CD4-positive, alpha-beta T cell treated with Interleukin-4 for 4 hours (primary cell): ENCODE measurements at places on chromosomes 12 and 14.

DNA sequence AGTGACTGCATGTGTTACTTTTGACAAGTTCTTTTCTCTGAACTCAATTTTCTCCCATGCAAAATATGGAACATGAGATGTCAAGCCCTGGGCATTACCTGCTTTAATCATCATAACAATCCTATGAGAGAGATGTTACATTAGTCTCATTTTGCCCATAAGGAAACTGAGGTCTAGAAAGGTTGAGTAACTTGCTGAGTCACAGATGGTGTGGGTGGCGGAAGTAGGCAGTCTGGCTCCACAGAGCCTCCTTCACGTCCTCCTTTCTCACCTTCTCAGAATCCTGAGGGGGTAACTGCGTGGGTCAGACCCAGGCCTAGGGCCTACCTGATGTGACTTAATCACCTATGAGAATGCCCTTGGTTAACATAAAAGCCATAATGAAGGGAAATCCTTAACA is 50.7 kb downstream of the TMTC1 start:
- no peak for DNase-seq

- no peak for DNase-seq
These were observed 45.8 kb downstream of the NINJ2 start for GRCh38 chr12:617304-617915.

- no peak for DNase-seq
These were observed 340.1 kb downstream of the GLT1D1 start for GRCh38 chr12:129193263-129193871.

GRCh38 chr12:15851045-15851620 is 31.1 kb upstream of the STRAP start:
- no peak for DNase-seq

DNA sequence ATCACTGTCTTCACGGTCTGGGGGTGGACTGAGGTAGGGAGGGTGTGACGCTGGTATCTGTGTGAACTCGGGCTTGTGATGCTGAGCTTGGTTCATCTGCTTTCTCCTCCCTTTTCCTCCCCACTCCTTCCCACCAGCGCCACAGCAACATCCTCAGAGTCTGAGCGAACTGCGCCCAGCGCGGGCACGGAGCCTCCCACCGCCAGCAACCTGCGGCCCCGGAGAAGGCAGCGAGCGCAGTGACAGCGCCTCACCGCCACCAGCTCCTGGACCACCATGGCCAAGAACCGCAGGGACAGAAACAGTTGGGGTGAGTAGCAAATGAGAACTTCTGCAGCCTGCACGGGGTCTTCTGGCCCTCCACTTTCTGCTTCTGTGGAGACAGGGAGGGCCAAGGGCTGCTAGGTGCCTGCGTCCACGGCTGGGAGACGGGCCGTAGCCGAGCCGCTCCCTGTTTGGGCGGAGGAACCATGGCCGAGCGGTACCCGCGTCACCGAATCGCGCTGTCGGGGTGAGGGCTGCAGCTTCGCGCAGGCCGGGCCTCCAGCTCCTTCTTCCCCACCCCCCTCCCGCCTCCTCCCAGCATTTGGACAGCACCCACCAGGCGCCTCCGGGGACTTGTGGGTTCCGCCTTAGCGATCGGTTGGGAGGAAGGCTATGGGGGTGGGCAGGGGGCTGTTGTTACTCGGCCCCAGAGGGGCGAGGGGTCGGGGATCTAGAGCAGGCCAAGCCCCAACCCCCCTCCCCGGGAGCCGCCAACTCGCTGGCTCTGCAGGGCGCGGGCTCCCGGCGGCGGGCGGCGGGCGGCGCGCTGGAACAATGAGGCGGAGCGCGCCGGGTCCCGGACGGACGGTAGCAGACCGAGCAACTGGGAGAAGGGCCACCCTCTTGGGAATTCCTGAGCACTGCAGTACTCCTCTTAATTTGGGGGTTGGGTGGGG is at the start of gene ATL1:
Gene ATL1 (plus strand): TSS at position 156 of the 941 bp plus-strand sequence. CDS start 121 bp downstream, at position 277.
- peak; percentile 7 for DNase-seq

DNA sequence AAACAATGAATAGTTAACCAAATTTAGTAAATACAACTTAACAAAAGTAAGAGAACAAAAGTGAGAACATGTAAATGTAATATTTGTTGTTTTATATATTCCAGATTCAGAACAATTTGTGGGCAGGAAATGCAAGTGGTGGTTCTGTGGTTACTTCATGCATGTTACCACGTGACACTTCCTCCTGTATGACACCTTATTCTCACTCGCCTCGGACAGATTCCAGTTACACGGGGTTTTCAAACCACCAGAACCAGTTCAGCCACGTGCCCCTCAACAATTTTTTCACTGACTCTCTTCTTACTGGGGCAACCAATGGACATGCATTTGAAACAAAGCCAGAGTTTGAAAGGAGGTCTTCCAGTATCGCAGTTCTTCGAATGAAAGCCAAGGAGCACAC is 21.0 kb downstream of the ALX1 start:
- DNase-seq = no peak

DNA sequence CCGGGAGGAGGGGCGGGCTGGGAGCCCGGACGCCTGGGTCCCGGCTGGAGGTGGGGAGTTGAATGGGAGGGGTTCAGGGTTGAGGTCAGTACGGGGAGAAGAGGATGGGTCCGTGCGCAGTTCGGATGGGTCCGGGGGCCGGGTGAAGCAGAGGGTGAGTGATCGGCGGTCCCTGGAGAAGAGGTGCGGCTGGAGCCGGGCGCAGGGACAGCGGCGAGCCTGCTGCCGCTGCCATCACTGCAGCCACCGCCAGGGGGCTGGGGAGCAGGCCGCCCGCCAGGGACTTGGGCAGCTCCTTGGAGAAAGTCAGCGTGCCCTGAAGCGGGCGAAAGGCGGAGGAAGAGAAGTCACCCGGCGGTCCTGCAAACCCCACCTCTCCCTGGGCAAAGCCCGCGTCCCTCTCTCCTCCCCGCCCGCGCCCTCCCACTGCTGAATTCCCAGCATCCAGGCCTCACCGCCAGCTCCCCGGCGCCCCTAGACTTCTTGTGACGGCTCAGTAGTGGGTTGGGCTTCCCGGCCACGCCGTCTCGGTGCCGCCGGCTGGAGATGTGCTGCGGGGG is 6.0 kb upstream of the GPR84 start:
- DNase-seq = no peak

GRCh38 chr14:102848830-102849525 is 71.7 kb downstream of the TRAF3 start:
- no peak for DNase-seq

DNA sequence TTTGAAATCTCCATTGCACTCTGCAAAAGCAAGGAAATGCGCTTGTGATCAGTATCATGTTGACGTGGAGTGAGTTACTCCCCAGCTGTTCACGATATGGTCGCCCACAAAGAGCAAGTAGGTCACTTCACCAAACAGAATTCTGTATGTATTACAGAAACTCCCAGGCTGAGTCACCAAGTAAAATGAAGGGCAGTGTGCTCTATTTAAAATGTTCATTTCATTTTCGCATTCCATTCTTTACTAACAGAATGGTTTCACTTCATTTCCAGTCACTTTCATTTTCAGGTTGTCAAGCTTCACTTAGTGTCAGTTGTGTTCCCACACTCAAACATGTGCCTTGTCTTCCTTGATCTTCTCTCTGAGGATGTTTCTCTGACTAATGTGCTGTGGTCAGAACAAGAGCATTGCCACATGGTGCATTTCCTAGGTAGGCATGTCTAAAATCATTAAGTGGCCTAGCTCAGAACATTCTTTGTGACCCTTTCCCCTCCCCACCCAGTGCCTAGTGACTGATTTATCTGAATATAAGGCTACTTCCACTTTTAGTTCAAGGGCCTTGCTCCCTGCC is 391.2 kb downstream of the RAD51B start:
- peak; percentile 82 for DNase-seq
